ENCODE measurements at places on chromosomes 12 and 14.

DNA sequence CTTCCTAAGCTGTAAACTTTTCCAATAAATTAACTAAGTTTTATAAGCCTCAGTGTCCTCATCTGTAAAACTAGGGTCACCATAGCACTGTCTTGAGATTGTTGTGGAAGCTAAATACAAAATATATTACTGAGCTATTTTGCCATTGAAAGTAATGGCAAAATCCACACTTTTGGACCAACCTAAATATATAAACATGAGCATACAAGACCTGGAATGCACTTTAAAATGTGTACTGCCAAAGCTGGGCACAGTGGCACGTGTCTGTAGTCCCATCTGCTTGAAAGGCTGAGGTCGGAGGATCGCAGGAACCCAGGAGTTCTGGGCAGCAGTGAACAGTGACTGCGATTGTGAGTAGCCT, 29.8 kb upstream of the SINHCAF start:
- no peak for DNase-seq

- DNase-seq = no peak
Observed at GRCh38 chr14:32345311-32345791, 16.3 kb downstream of the AKAP6 start.

GRCh38 chr12:62032870-62033269, 227.3 kb upstream of the USP15 start:
- no peak for DNase-seq

GRCh38 chr12:116950628-116951325, 40.0 kb downstream of the FBXW8 start:
- no peak for DNase-seq

GRCh38 chr14:24806061-24806678, 172.2 kb upstream of the GZMB start:
- DNase-seq = no peak

DNA sequence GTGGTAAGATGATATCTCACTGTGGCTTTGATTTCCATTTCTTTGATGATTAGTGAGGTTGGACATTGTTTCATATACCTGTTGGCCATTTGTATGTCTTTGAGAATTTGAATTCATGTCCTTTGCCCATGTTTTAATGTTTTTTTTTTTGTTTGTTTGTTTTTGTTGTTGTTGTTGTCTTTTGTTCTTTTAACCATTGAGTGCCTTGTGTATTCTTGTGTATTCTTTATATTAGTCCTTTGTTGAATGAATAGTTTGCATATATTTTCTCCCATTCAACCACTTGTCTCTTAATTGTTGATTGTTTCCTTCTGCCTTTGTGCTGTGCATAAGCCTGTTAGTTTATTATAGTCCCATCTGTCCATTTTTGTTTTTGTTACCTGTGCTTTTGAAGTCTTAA, 71.9 kb downstream of the FBXO33 start:
- no peak for DNase-seq

GRCh38 chr12:115840159-115840558, 437.3 kb downstream of the MED13L start:
- no peak for DNase-seq

DNA sequence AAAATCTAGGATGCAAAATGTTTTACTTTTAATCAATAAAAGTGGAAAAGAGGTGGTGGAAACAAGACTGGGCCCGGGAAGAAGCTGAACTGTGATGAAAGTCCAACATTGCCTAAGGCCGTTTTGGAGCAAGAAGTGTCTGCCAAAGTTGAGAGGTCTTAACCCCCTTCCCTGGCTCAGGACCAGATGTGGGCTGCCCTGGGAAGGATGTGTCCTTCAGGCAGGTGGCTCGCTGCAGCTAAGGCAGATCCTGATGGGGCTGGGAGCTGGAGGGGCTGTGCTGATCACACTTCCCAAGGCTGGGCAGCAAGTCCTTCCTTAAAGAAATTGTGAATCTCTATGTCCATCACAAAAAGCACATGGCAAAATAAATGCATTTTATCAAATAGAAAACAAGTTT, 581.6 kb downstream of the GALC start:
- DNase-seq = no peak

GRCh38 chr14:65922142-65922541, 509.6 kb downstream of the FUT8 start:
- DNase-seq = no peak

DNA sequence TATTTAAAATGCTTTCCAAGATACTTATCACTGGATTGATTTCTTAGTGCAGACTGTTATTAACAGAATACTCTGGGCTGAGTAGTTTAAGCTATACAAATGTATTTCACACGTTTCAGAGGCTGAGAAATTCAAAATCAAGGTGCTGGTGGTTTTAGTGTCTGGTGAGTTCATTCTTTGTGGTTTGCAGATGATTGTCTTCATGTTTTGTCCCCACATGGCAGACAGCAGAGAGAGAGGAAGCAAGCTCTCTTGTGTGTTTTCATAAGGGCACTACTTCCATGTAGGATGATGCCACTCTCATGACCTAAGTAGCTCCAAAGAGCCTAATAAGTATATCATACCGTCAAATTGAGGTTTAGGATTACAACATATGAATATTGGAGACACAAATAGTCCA, 1348.9 kb upstream of the FLRT2 start:
- no peak for DNase-seq

DNA sequence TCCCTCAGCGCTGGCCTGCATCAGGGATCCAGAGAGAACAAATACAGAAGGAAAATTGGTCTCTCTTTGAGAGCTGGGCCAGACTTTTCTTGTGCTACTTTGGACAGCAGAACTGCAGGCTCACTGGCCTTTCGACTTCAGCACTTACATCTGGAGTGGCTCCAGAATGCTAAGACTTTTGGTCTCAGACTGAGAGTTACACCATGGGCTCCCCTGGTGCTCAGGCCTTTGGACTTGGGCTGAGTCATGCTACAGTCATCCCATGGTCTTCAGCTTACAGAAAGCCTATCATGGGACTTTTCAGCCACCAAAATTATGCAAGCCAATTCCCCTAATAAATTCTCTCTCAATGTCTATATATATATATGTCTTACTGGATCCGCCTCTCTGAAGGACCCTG, 9.0 kb upstream of the CD163 start:
- DNase-seq = no peak

DNA sequence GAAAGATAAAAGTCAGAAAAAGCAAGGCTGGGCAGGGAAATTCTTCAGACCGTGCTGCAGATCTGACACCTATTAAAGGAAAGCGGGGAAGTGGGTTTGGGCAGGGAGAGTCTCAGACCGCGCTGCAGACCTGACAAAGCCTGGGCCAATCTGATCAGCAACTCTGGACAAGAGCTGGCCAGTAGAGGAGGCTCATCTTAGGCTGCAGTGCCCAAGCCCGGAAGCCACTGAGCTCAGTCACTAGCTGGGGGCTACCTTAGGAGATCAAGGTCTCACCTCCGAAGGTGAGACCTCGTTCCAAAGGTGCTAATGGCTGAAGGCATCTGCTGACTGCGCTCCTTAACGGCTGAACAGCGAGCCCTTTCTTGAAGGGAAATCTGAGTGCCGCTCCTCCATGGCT, 60.2 kb downstream of the SINHCAF start:
- no peak for DNase-seq

DNA sequence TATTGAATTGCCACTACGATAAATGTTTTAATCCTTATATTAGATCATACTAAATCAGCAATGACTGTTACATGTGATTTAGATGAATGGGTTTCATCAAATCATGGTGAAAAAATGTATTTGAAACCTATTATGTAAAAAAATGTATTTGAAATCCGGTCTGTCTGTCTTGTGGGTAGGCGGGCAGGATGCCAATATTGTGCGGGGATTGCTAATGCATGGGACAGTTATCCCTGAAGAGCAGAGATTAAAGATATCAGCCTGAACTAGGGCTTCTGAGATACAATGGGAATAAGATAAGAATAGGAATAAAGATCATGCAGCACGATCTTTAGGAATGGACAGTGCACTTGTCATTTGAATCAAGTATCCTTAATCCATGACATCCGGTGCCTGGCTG, 134.0 kb downstream of the PRKCH start:
- DNase-seq = no peak

GRCh38 chr12:99985631-99986030, 895 bp upstream of the ANKS1B start:
- no peak for DNase-seq

DNA sequence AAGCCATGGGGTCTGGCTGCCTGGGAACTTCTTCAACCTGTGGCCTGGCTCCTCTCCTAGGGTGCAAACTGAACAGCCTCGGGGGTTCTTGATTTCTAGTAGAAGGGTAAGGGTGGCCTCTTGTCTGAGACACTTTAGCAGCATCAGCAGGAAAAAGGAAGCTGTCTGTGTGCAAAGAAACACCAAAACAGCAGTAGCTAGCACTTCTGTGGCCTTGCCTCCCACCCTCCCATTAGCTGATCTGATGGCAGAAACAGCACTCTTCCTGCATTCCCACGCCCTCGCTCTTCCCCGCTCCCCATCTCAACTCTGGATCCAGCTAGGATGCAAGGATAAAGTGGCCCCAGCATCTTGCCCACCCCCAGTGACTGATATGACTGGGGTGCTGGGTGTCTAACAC, 20.7 kb downstream of the SLC7A8 start:
- no peak for DNase-seq

- no peak for DNase-seq
Observed at GRCh38 chr12:107450541-107450940, 235.1 kb upstream of the PWP1 start.

DNA sequence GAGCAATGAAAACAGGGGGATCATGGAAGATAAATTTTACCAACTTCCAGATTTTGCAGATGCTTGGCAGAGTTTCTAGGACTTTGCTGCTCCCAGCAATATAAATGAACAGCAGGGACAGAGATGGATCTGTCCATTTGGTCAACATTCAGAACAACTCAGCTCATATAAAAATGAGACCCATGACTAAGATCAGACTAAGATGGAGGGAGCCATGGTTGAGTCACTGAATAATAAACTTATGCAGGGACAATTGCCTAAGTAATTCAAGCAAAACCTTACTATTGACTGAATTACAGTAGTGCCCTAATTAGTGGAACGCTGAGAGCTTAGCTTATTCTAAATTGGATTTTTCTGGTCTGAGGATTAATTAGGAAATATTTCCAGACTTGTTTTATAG, 205.1 kb downstream of the SLC5A8 start:
- no peak for DNase-seq

GRCh38 chr12:22477166-22477893, 67.0 kb downstream of the C2CD5 start:
- DNase-seq = no peak

DNA sequence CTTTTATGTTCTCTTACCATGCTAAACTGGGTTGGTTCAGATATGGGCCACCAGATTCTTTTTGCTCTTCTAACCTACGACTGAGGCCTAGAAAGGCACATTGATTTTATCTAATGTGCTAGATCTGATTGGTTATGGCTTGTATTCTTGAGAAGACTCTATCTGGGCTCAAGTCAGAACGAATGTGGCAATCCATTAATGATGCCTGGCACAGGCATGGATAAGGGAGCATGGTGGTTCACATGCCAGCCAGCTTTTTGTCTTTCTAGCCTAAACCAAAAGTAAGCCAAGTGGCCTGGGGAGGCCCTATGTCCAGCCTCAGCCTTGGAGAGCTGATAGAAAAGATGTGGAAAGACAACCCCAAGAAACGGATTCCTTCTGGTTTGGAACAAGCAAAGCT, 82.7 kb downstream of the KNTC1 start:
- DNase-seq = no peak

DNA sequence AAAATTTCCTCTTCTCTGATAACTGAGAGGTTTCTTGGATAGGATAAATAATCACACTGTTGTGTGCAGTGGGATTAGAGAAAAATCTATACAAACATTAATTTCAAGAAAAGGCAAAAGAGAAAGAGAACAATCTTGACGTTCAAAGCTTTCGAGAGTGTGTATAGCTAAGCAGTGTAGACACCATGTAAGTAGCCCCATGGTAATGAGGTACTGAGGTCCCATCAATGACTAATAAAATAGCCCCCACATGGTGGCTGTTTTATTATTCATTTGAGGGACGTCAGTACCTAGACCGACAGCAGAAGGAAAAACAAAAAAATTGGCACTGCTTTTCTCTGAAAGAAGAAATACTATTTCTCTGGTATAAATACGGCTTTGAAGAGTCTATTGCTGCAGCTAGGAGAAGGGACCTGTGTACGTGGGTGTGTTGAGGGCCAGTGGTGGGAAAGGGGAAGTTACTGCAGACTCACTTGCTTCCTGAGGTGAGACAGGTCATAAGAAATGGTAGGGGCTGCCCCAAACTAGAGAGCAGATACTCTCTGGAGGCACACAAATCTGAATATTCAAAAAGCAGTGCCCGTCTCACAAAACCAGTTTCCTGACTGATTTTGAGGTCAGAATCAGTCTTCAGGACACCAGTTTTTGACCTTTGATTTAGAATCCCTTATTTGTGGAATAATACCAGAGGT, 339.8 kb downstream of the EMP1 start:
- no peak for DNase-seq

- no peak for DNase-seq
Observed at GRCh38 chr14:49992448-49992847, 99.6 kb downstream of the ARF6 start.

DNA sequence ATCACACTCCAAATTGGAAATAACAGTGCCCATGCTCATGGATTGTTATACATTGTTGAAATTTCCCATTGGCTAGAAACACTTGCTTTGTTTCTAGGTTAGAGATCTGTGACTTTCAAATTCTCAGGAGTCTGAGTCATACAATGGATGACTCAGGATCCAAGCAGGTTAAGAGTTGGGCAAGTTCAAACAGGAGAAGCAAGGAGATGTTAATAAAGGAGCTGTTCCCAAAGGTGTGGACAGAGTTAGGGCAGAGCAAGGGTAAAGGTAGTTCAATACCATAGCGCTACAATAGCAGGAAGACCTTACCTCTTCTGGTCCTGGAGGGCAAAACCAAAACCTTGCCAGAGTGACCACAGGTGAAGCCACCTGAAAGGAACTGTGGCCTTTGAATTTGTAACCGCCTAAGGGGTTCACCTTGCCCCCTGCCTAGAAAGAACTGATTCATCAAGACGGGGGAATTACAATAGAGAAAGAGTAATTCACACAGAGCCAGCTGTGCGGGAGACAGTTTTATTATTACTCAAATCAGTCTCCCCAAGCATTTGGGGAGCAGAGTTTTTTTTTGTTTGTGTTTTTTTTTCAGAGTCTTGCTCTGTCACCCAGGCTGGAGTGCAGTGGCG, 4.2 kb upstream of the AMN1 start:
- DNase-seq = peak; percentile 22

GRCh38 chr14:35044939-35045797, 904 bp upstream of the FAM177A1 start:
- no peak for DNase-seq

GRCh38 chr12:66063916-66064315, 66.6 kb downstream of the LLPH start:
- no peak for DNase-seq

DNA sequence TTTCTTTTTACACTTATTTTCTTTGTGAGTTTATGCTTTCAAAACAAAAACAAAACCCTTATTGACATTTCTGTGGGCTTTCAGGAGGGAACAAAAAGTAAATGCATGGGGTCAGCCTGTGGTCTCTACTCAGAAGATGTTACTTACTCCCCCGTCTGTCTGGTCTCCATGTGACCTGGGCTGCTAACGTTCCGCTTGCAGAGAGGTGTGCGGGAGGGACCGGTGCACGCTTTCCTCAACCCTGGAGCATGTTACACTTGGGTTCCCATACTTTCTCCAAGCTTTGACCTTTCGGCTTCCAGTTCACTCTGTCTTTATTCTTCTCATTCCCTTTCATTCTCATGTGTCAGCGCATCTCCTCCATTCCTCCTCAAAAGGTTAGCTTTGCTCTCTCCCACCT, 36.5 kb downstream of the ZC3H14 start:
- DNase-seq = no peak

- DNase-seq = no peak
Observed at GRCh38 chr12:78118036-78118435, 287.3 kb downstream of the NAV3 start.

GRCh38 chr14:38357557-38357956, 101.7 kb upstream of the CLEC14A start:
- no peak for DNase-seq

Measured in CD4-positive, alpha-beta T cell treated with Interleukin-6 at 100 ng/mL for 8 hours (primary cell).